ENCODE measurements at places on chromosomes 11 and 22. TPM values are rescaled to one million over a fixed set of nuclear protein-coding genes. Genes with fewer than 3 reads are reported as not detected.

The SCGB1C1 gene
- not detected for total RNA-seq

The TUB gene
- total RNA-seq: 80.9 TPM

The TRIM51 gene
- not detected for total RNA-seq

The DUSP18 gene
- 16.6 TPM for total RNA-seq

The GAB4 gene
- total RNA-seq: not detected

The DBX1 gene
- not detected for total RNA-seq

The RAB1B gene
- 63.8 TPM for total RNA-seq

The MMP12 gene
- total RNA-seq: not detected

The TESMIN gene
- 2.1 TPM for total RNA-seq

The FERMT3 gene
- 8.3 TPM for total RNA-seq

The SHANK2 gene
- 28.9 TPM for total RNA-seq

The NRIP3 gene
- 8.1 TPM for total RNA-seq

The OR52H1 gene
- total RNA-seq: 0.66 TPM

The CABP4 gene
- total RNA-seq: 6.3 TPM

The RIN1 gene
- 3.0 TPM for total RNA-seq

The SPTBN2 gene
- 98.3 TPM for total RNA-seq

The SPECC1L gene
- 77.6 TPM for total RNA-seq

The MS4A4A gene
- total RNA-seq: 3.6 TPM

The APOL5 gene
- 0.44 TPM for total RNA-seq

The YWHAH gene
- total RNA-seq: 121 TPM

The ANO9 gene
- total RNA-seq: 1.4 TPM

The GRM5 gene
- 13.1 TPM for total RNA-seq

The BUD13 gene
- total RNA-seq: 19.8 TPM

The MFNG gene
- 22.3 TPM for total RNA-seq

The OR2D2 gene
- total RNA-seq: 0.38 TPM

The SLC7A4 gene
- total RNA-seq: 0.27 TPM

All from camera-type eye (tissue), 1 donor.